Hindlimb muscle (tissue), 1 donor: ENCODE measurements at places on chromosomes 1 and 21. TPM values are rescaled to one million over a fixed set of nuclear protein-coding genes. Genes with fewer than 3 reads are reported as not detected.
A peak's percentile ranks its signal among the peaks of the same experiment; 100 is the strongest.

The ARHGEF16 gene
- polyA plus RNA-seq, result 0.81 TPM

The CNR2 gene
- polyA plus RNA-seq, result 0.05 TPM

The RRP1B gene
- 27.9 TPM for polyA plus RNA-seq

The CCDC185 gene
- polyA plus RNA-seq, result not detected

The MAP3K21 gene
- 0.27 TPM for polyA plus RNA-seq

The NECTIN4 gene
- 0.43 TPM for polyA plus RNA-seq

The C1QC gene
- polyA plus RNA-seq, result 50.3 TPM

The PDE4B gene
- 18.0 TPM for polyA plus RNA-seq

The AMY1A gene
- polyA plus RNA-seq, result not detected

The THEMIS2 gene
- 3.0 TPM for polyA plus RNA-seq

The POU3F1 gene
- 0.65 TPM for polyA plus RNA-seq

The IGSF5 gene
- 0.70 TPM for polyA plus RNA-seq

The CHAF1B gene
- 4.5 TPM for polyA plus RNA-seq

The RNF186 gene
- not detected for polyA plus RNA-seq

The AKNAD1 gene
- 2.8 TPM for polyA plus RNA-seq

The MAP3K7CL gene
- polyA plus RNA-seq, result 74.2 TPM

The SLFNL1 gene
- polyA plus RNA-seq, result 0.68 TPM

The SH3BGRL3 gene
- polyA plus RNA-seq, result 57.4 TPM

- DNase-seq, result no peak
These were observed 15.2 kb downstream of the DBT start for GRCh38 chr1:100234432-100234831.

GRCh38 chr1:100461222-100461621 lies 76.7 kb upstream of the GPR88 start:
- DNase-seq, result peak; percentile 53

- DNase-seq, result no peak
These were observed 2.4 kb upstream of the WNT9A start for GRCh38 chr1:227949954-227950734.

DNA sequence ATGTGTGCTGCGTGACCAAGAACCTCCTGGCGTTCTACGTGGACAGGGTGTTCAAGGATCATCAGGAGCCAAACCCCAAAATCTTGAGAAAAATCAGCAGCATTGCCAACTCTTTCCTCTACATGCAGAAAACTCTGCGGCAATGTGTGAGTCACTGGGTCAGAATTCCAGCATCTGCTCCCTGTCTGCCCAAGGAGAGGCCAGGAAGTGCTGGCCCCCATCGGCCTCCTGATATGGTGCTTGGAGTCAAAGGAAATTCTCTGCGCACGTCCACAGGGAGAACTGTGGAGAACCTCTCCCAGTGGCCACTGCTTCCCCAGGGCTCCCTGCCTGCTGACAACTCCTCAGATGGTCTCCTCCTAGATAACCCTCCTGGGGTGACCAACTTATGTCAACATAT lies 25.6 kb upstream of the IL20 start:
- DNase-seq, result no peak

- DNase-seq, result no peak
These were observed 73.1 kb upstream of the PRDX6 start for GRCh38 chr1:173403996-173404395.

DNA sequence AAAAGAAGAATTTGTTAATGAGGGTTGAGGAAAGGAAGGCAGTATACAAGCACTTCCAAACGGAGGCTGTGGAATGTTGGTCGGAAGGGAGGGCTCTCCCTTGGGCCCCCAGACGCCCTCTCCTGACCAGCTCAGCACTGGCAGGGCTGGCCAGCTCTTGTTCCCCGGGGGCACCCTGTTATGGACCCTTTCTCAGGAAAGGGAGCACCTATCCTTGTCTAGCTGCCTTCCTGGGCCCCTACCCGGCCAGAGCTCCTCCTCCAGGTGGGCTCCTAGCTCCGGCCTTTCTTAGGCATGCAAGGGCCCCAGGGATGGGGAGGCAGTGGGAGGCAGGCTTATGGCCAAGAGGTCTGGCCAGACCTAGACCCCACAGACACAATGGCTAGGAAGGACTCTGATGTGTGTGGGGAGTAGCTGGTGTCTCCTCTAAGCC lies 926 bp downstream of the BLACAT1 start:
- DNase-seq, result no peak

GRCh38 chr1:116878804-116879477 lies 30.8 kb upstream of the PTGFRN start:
- DNase-seq, result peak; percentile 72

- DNase-seq, result no peak
These were observed 107.2 kb downstream of the SIM2 start for GRCh38 chr21:36806103-36806502.

DNA sequence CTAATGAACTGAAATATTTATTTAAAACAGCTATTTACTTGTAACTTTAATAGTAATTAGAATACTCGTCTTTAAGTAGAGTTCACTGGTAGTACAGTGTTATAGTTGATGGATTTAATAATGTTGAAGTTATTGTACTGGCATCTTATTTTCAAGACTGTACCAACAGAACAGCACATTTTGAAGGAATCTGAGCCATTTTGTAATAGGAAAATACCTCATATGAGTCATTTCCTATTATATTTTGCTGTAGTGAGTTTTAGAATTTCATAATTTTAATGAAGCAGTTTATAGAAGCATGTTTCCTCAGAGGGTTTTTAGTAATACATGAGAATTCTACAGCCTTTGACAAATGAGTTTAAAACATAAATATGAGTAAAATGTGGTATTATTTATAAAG lies 258.3 kb downstream of the OLFM3 start:
- no peak for DNase-seq

GRCh38 chr1:182080040-182080439 lies 18.5 kb upstream of the ZNF648 start:
- no peak for DNase-seq

DNA sequence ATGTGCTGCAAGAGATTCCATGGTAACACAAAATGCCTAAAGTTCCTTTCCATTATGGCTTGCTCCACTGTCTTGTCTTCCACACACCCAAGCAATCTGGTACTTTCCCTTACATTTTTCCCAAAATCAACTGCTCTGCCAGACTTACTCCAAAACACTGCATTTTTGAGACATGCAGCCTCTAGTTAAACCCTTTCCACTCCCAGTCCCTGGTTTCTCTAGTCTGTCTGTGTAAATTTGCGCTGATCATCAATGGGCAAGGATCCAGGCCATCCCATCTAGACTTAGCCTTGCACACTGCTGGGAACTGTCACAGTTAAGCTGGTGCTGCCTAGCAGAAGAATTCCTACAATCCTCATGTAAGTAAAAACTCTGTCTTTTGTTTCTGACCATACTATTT lies 47.8 kb downstream of the DAB1 start:
- DNase-seq, result no peak

DNA sequence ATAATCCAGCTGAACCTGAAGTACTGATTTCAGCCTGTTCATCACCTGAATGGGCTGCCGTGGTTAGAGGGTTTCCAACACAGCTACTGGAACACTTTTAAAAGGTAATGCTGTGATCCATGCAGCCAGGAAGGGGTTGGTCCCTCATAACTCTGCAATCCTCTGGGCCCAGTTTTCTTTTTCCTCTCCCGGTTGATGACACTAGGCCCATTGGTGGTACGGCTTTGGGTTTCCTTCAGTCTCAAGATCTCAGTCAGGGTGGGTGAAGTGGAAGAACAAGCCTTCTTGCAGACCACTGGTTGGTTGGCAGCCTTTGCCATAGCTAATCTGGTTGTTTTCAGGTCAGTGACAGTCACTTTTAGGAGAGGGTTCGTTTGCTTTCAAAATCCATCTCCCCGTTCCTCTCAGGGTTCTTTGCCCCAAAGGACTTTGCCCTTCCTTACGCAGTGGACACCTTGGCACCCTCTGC lies 502 bp upstream of the SLC35A3 start:
- DNase-seq, result no peak

GRCh38 chr1:200899954-200900867 lies 5.5 kb downstream of the INAVA start:
- DNase-seq, result no peak

DNA sequence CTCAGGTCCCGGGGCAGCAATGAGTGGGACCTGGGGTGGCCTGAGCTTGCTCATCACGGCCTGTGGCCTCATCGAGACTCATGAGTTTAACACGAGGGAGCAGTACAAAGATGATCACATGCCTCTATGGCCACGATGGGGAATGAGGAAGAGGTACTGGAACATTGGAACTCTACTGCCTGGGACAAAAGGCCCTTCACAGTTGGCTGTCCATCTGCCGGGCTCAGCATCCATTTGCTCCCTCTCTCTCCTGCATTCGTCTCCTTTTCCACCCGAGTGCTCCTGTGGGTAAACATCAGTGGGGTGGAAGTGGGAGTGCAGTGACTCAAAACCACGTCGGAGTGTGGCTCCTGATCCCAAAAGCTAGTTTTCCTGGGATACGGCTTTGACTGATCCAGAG lies 124.9 kb downstream of the KAZN start:
- DNase-seq, result no peak

DNA sequence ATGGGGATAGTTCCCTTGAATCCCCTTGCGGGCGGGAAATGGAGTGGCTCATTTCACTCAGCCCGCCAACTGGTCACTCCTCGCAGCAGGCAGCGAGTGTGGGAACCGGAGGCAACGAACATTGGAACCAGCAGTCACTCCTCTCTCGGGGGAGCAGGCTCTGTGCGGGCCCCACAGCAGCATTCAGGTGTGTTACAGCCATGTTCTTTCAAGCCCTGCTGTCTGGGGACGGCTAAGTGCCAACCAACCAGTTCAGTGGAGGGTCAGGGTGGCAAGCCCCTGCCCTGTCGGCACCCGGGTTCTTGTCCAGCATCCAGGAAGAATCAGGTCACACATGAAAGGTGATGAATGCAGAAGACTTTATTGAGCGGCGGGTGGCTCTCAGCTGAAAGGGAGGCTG lies 370.5 kb downstream of the NUF2 start:
- no peak for DNase-seq

DNA sequence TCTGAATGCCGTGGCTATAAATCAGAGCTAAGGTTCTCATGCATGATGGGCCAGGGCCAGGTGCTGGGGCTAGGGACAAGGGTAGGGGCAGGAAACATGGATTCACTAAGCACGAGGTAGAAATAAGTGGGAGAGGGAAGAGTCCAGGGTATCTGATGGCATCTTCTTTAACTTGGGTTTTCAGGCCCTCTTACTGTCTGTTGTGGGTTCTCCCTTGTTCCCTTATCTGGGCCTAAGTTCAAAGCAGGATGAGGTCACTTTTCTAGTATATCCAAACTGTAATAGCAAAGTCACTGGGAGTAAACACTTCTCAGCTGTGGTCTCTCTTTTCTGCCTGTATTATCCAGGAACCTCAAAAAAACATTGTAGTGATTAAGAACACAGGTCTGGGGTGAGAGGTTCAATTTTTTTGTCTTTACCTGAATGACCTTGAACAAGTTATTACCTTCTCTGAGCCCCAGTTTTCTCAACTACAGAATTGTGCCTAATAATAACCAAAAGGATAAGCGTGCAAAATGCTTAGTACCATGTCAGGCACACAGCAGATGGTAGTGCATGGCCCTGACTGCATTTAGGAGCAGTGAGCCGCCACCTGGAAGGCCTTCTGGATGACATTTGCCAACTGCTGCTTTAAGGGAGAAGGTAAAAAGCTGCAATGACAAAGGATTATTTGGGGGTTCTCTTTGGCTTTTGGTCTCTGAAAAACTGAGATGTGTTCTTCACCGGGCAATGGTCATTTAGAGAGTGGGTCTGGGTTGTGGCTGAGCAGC lies 53.6 kb upstream of the A3GALT2 start:
- no peak for DNase-seq

- DNase-seq, result no peak
These were observed 66.4 kb upstream of the TARDBP start for GRCh38 chr1:10945991-10946509.

DNA sequence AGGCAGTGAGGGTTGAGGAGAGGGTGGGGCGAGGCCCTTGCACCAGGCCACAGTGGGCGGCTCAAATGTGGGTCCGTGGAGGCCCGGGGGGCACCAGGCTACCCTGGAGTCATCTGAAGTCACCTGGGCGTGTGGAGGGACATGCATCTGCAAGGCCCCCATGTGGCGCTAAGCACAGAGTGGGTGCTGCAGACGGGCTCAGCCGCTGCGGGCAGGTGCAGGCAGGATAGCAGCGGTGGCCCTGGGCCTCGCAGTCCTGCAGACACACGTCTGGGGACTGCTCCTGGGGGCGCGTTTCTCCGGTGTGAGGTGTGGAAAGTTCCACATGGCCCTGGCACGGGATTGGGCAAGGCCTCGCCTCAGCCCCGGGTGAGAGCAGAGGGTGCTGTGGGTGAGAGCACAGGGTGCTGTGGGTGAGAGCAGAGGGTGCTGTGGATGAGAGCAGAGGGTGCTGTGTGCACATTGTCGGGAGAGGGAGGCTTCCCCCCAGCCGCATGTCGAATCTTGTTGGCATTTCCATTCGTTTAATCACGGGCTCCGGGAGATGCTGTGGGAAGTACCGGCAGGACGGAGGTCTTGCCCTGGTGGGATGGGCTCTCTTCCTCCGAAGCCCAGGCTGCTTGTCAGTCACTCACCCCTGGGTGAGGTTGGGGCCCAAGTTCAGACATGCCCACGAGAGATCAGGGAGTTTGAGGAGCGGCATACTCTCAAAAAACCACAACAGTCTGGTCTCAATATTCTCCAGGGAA lies 46.5 kb downstream of the TP73 start:
- no peak for DNase-seq

DNA sequence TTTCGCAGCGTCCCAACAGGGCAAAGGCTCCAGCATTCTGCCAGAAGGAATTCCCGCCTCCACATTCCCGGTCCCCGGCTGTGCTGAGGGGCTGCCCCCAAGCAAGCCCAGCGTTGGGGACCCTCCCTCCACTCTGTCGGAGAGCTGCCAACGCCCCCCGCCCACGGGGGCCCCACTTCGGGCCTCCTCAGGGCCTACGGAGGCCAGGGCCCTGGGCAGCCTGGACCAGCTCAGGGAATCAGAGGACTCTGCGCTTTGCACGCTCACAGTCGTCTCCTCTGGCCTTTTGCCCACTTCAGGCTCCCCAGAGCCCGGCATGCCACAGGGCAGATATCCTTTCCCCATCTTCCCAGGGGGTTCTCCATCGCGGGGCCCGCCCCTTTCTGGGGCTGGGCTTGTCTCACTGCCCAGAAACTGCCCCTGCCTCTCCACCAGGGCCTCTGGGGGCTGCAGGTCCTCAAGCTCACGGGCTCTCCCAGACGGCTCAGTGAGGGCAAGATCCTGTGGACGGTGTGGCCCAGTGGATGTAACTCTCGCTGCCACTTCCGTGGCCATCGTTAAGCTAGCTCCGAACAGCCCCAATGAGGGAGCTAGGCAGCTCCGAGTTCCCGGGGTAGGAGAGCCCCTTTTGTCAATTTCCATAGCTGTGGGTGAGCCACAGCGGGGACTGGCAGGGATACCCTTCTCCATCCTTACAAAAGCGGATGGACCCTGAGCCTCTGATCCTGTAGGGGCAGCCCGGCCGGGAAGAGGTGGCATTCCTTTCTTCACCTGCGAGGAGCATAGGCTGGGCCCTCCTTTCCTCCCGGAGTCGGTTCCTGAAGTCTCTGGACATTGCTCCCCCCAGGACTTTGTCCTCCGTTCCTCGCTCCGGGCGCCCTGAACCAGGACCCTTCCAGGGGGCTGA lies 2.8 kb downstream of the ITPKB start:
- DNase-seq, result no peak
